ENCODE measurements at places on chromosomes 13 and 19.
A peak's percentile ranks its signal among the peaks of the same experiment; 100 is the strongest.

DNA sequence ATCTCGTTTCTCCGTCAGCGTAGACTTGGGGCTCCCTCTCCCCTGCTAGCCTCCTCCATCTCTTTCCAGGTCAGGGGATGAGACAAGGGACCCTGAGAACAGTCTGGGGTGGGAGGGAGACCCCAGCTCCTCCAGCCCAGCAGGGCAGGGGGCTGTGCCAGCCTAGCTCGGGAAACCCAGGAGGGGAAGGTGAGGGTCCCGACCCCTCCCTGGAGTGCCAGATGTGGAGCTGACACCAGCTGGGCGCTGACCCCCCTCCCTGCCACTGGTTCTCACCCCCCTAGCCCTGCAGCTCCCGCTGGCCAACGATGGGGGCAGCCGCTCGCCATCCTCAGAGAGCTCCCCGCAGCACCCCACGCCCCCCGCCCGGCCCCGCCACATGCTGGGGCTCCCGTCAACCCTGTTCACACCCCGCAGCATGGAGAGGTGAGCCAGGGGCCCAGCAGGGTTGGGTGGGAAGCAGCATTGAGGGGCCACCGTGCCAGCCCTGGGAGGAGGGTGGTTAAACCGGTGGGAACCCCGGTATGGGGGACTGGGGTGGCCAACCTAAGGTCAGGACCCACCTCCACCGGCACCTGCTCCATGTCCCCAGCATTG, 5.1 kb upstream of the TGFBR3L start:
- no peak for DNase-seq

DNA sequence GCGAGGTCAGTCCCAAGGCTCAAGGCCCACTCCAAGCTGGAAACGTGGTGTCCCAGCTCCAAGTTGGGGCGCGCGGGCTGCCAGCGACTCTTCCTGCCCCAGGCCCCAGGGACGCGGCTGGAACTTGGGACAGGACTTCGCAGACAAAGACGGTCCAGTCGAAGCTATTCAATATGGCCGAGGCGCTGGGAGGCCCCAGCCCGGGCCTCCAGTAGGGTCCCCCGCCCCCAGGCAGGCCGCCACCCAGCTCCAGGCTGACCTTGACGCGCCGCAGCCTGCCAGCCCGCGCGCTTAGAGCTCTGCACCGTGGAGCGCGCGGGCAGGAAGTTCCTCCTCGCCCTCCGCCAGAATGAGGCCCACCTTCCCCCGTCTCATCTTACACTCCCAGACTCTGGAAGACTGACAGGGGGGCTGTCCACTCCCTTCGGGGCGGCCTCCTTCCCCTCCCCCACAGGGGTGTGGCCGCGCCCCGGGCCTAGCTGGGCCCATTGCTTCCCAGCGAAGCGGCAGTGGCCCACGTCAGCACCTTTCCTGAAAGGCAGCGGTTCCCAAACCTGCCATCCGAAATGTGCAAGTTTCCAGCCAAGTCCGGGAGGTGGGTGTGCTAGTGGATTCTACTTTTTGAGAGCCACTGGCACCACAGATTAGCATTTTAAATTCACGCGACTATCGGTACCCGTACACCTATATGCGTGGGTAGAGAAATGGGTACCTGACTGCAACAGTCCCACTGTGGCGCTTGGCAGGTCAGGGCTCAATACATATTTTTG, at the start of gene CCDC8:
TSS of gene CCDC8 (minus strand) at position 303 of the 770 bp plus-strand sequence. CDS start 754 bp downstream, outside the sequence.
- DNase-seq, result peak; percentile 99

DNA sequence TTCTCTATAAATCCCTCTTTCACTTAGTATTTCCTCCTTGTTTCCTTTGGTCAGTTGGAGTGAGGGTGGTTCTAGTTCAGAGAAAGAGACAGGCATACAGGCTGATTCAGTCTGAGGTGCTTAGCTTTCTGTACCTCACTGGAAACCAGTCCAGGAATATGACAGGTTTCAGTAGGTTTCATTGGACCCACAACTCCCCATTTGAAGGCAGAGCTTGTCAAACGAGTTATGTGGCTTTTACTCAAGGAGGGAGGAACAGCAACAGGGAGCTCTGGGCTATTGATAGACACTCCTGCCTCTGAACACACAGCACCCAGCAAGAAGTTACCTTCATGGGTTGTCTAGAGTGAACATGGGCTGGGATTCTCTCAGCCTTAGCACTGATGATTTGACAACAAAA, 14.5 kb downstream of the ACTN4 start:
- no peak for DNase-seq

- DNase-seq, result no peak
Measured at GRCh38 chr13:76892488-76892887, 6.3 kb upstream of the KCTD12 start.

DNA sequence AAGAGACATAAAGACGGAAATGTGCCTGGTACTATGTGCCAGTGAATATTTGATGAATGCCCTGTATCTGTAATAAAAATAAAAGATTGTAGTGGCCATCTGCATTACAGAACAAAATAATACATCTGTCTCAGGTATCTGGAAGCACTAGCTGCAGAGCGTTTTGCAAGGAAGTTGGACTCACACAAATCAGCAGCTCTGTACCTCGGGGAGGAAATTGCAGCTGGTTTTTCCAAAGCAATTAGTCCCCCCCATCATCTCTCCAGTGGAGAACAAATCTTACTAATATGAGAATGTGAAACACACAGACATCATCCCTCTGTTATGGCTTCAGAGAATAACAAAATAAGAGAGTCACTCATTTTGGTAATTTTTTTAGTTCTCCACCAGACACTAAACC, 245.3 kb downstream of the ITGBL1 start:
- no peak for DNase-seq

- DNase-seq, result no peak
Measured at GRCh38 chr19:2453431-2454025, 3.2 kb downstream of the LMNB2 start.

GRCh38 chr19:19348266-19348665, 27.6 kb downstream of the MAU2 start:
- DNase-seq, result no peak

DNA sequence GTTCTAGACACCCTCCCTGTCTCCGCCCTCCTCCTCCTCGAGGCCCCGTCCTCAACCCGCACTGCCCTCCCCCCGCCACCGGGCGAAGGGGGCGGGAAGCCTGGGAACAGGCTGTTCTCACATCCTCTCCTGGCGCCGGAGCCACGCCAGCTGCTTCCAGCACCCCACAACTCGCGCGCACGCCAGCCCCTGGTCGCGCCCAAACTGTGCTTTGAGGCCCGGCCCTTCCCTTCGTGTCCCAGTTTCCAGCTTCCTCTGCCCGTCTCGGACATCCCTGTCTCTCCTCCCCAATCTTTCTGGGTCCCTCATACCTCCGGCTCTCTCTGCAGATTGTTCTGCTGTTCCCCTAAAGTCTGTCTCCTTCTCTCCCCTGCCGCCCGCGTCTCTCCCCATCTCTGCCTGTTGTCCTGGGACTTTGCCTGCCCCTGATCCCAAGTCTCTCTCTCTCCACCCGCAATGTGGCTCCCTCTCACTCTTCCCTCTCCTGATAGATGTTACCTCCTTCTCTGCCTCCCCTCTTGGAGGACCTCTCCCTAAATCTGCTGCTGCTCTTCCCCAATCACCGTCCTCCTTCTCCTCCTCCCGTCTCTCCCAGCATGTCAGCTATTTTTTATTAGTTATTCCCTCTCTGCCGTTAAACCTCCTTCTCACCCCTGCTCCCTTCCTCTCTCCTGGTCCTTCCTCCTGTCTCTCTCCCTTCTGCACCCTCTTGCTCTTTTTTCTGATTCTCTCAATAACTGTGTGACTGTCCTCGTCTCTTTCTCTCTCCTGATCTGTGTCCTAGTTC, 14.2 kb downstream of the DPF1 start:
- DNase-seq, result peak; percentile 37

DNA sequence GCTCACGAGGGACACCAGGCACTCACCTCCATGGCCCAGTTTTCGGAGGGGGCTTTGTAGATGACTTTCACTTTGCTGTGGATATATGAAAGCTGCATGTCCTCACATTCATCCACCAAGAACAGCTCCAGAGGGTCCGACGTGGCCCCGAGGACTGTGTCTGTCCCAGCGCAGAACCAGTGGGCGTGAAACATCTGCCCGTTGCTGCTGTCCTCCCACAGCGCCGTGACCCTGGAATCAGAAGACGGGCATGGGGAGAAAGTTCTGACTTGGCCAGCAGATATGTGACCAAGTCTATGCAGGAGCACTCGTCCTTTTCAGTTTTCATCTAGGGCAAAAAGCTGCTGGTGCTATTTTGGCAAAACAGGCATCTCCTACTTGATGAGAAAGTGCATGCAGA, 29.7 kb upstream of the EIF3G start:
- no peak for DNase-seq

GRCh38 chr19:18219911-18220631, 6.2 kb downstream of the PDE4C start:
- no peak for DNase-seq

DNA sequence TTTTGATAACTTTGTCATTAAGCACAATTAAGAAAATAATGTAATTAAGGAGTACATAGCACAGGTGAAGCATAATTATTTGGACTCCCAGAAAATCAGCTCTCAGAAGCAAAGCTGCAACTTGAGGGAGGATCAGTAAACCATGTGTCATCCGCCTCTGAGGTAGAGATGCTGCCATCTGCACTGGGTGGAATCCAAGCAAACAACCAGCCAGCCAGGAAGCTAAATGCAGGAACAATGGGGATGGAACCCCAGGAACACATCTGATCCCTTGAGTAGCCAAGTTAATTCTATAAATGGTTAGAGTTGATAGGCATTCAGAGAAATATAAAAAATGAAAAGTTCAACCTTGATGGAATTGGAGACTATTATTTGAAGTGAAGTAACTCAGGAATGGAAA, 520.2 kb downstream of the RFC3 start:
- DNase-seq, result no peak

GRCh38 chr19:2720777-2721569, at the start of gene DIRAS1:
Gene DIRAS1, minus strand, starts transcription at chr19:2721372. Its CDS starts 3,566 bp downstream, at chr19:2717806.
- DNase-seq, result no peak

GRCh38 chr19:40147693-40148347, 43.4 kb upstream of the MAP3K10 start:
- DNase-seq, result peak; percentile 80

GRCh38 chr13:100532090-100532766, 56.4 kb downstream of the GGACT start:
- DNase-seq, result no peak

DNA sequence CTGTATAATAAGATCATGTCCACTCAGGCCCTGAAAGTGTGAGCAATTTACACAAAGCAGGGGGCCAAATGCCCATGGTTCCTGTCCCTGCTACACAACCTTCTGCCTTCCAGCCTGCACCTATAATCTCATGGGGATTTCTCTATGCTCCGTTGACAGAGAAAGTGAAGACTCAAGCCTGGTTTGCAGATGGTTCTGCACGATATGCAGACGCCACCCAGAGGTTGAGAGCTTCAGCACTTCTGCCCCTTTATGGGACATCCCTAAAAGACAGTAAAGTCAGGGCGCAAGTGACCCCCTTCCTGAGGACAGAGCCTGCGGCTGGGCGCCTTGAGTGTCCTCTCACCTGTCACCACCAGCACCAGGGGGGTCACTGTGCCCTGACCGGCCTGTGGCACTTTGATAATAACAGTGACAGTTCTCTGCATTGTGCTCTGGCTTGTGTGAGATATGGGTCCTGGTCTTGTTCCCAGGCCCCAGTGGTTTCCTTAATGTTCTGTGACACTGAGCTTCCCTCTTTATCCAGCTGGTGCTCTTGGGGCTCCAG, 15.1 kb downstream of the LILRA5 start:
- no peak for DNase-seq

- DNase-seq, result no peak
Measured at GRCh38 chr19:54114340-54115108, 933 bp downstream of the TFPT start.

DNA sequence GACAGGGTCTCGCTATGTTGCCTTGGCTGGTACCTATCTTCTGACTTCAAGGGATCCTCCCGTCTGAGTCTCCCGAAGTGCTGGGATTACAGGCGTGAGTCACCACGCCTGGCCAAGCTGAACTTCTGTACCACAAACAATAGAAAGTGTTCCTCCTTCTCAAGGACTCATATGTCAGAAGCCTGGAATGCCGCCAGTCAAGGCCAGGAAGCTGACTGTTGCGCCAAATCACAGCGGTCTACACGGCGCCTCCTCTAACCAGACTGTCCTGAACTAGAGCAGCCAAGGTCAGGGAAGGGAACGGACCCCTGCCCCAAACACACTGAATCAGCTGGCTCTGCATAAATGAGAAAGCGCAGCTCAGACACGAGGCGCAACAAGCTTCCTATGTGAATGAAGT, 14.6 kb downstream of the RAB20 start:
- DNase-seq, result peak; percentile 89

DNA sequence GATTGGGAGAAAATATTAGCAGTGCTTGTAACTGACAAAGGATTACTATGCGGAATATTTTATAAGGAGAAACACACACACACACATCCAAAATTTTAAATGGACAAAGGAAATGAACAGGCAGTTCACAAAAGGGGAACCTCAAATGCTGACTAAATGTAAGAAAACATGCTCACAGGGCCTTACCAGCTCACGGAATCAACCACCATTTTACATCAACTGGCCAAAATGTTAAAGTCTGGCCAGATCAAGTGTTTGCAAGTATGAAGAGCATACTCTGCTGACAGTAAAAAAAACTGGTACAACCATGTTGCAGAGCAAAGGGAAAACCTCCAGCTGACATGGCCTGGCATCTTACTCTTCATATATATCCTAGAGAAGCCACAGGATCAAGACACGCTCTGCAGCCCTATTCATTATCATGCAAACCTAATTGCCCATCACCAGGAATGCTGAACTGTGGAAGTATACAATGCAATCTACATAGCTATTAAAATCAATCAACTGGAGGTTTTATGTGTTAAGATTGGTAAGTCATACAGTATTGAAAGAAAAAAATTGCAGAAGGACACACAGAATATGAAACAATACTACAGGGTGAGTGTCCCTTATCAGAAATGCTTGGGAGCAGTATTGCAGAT, 124.4 kb downstream of the RNF17 start:
- no peak for DNase-seq

GRCh38 chr13:80242728-80243427, 98.0 kb downstream of the SPRY2 start:
- no peak for DNase-seq

- no peak for DNase-seq
Measured at GRCh38 chr13:100797921-100798320, 123.3 kb upstream of the TMTC4 start.

GRCh38 chr19:10838377-10838776, 2.4 kb upstream of the TMED1 start:
- DNase-seq, result no peak

DNA sequence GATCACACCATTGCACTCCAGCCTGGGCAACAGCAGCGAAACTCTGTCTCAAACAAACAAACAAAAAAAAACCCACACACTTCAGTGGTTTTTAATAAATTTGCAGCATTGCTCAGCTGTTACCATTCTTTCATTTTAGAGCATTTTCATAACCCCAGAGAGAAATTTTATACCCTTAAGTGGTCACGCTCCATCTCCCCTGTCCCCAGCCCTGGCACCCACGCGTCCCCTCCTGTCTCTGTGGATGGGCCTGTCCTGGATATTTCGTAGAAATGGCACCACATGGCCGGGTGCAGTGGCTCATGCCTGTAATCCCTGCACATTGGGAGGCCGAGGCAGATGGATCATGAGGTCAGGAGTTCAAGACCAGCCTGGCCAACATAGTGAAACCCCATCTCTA, 7.8 kb downstream of the THOP1 start:
- no peak for DNase-seq

- DNase-seq, result no peak
Measured at GRCh38 chr13:28794396-28794795, 25.7 kb upstream of the MTUS2 start.

- no peak for DNase-seq
Measured at GRCh38 chr13:102441085-102441484, 39.2 kb upstream of the FGF14 start.
